ENCODE measurements at places on chromosomes 12 and 14.

- no peak for DNase-seq
Observed at GRCh38 chr12:96444399-96444798, 44.2 kb upstream of the CDK17 start.

GRCh38 chr12:107349839-107350238 is 256.5 kb upstream of the CRY1 start:
- DNase-seq = no peak

GRCh38 chr14:51488569-51489220 is 163.0 kb upstream of the FRMD6 start:
- DNase-seq = no peak

GRCh38 chr14:33835677-33836076 is 115.2 kb downstream of the EGLN3 start:
- no peak for DNase-seq

- DNase-seq = no peak
Observed at GRCh38 chr12:13817131-13817530, 164.3 kb downstream of the GRIN2B start.

GRCh38 chr12:4331221-4331620 is 10.2 kb downstream of the TIGAR start:
- DNase-seq = no peak

- no peak for DNase-seq
Observed at GRCh38 chr12:126069549-126070165, 1004.4 kb downstream of the AACS start.

- no peak for DNase-seq
Observed at GRCh38 chr12:41621291-41621690, 433.2 kb downstream of the PDZRN4 start.

DNA sequence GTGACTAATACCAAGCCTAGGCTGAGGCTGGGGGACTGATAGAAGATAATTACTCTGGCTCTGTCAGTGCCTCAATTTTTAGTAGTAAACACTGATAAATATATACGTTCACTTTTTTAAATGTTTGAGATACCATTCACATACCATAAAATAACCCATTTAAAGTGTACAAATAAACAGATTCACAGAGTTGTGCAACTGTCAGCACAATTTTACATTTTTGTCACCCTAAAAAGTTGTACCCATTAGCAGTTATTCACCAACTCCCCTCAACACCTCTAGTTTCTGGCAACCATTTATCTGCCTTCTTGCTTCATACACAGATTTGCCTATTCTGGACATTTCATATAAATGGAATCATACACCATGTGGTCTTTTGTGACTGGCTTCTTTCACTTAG is 15.1 kb downstream of the PPP1R12A start:
- DNase-seq = no peak

- DNase-seq = no peak
Observed at GRCh38 chr12:129071362-129071761, 218.1 kb downstream of the GLT1D1 start.

DNA sequence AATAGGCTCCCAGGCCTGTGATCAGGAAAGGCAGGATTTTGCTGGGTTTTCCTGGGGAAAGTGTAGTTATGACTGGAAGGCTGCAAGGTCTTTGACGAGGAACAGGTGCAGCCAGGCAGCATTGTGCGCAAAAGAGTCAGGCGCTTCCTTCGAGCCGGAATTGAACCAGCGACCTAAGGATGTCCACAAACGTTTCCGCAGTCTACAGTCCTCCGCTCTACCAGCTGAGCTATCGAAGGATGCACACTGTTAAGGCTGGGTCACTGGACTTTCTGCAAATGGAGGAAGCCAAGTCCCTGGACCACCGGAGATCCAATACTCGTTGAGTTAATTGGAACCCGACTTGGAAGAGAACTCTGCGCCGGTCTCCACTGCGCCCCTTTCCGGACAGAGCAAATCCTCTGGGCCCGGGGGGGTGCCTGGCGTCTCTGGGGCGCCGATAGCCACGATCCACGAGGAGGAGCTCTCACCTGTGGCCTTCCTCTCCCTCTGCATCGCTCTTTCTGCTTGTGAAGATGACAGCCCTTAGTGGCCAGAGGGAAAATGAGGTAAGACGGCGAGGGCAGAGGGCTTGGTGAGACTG is 18.4 kb upstream of the OR6S1 start:
- DNase-seq = no peak

DNA sequence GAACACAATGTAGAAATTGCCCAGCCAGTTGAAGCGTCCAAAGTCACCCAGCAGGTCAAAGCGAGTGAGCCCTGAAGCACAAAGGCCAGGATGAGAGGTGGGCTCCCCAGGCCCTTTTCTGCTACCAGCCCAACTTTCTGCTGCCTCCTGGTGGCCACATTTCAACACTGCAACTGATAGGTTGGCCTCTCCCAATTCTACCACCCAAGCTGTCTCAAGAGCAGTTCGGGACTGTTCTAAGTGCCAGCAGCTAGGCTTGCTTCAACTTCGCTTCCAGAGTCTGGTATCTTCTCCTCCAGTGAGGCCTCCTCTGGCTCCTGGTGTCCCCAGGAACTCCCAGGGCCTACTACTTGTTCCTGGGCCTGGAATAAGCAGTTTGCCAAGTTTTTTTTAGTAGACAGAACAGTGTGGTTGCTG is 3.4 kb upstream of the DHH start:
- DNase-seq = peak; percentile 3

GRCh38 chr12:29572938-29573337 is 75.5 kb upstream of the OVCH1 start:
- DNase-seq = no peak

DNA sequence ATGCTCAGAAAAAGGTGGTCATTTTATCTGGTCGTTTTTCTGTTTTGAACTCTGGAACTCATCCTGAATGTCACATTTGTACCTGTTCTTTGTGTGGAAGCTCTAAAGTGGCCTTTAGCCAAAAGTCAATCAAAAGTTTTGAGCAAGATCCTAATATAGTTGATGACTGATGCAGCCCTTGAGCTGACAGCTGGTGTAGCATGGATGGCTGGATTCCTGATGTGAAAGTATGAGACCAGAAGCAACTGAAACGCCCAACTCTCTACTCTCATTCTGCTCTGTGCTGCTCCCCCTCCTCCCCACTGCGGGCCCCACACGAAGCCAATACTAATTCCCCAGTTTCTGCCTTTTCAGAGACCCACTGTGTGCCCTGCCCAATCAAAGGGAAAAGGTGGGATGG is 10.3 kb upstream of the MYH7 start:
- no peak for DNase-seq

DNA sequence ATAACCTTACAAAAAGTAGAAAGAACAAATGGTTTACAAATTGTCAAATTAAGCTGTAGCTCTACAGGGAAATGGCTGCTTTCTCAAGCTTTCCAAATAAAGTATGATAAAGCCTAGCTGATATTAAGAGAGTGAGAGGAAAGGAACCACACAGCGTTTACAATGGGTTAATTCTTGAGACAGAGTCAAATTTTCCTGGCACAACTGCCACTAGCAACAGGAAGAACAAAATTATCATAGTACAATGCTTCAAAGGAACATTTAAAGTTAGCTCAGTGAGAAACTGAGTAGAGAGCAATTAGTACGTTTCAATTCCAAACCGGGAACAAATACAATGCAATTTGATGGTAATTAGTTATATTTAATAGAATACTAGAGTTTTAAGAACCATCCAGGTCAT is 116.0 kb downstream of the PPP1R12A start:
- DNase-seq = no peak

DNA sequence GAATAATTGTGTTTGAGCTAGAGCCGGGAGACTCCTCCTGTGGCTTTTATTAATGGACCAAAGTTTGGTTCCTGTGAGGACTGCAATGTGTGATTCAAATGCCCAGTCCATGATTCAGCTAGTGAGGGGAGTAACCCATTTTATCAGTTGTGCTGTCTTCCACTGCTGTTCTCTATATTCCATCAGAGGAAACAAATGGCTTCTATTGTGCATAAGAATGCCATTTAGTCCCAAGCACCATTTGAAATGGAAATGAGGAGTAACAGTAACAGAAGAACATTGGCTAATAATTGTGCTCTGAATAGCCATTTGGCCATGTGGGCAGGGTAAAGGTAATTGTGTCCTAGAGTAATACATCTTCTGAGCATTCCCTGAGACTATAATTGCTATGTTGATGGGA is 642.7 kb downstream of the DIO2 start:
- no peak for DNase-seq

- DNase-seq = no peak
Observed at GRCh38 chr14:33412450-33412849, 473.8 kb downstream of the NPAS3 start.

DNA sequence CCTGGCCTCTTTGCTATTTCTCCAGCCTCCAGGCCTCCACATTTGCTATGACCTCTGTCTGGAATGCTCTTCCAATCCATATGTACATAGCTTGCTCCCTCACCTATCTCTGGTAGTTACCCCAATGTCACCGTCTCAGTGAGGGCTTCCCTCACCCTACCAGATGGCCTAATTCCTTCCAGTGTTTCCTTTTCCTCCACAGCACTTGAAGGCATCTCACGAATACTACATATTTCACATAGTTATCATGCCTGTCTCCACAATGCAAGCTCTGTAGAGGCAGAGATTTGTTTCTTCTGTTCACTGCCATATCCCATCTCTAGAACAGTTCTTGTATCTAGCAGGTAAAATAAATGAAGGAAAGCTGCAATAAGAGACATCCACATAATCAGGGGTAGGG is 21.3 kb upstream of the HSP90B1 start:
- no peak for DNase-seq

GRCh38 chr12:1851151-1851701 is 30.9 kb downstream of the LRTM2 start:
- DNase-seq = peak; percentile 97

- no peak for DNase-seq
Observed at GRCh38 chr14:103748534-103748857, 32.9 kb downstream of the ZFYVE21 start.

- no peak for DNase-seq
Observed at GRCh38 chr14:99069946-99070345, 202.1 kb downstream of the BCL11B start.

- no peak for DNase-seq
Observed at GRCh38 chr12:83859021-83859420, 1053.6 kb downstream of the SLC6A15 start.

DNA sequence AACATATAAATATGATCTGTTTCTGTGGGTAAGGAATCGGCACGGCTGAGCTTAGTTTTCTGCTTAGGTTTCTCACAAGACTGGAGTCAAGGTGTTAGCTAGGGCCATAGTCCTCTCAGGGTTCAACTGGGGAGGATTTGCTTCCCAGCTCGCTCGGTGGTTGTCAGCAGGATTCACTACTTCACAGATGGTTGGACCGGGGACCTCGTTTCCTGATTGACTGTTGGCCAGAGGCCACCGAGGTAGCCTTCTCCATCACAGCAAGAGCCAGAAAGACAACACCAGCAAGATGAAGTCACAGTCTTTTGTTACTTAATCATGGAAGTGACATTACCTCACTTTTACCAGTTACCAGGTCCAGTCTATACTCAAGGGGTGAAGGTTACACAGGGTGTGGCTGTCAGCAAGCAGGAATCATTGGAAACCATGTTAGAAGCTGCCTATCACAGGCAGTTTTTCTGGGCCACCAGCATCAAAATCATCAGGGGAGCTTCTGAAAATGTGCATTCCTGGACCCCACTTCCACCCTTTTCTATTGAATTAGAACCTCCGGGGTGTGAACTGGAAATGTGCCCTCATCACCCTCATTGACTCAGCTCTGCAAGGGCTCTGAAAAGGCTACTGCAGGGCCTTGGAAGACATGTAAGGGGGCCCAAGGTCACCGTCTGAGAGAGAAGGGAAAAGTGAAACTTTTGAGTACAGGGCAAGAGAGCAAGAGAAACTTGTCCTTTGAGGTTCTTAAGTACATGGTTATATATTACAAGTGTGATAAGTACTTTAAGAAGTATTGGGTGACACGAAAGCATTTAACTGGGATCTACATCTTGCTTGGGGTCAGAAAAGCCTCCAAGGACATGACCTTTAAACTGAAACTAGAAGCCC is 10.9 kb downstream of the COPS7A start:
- no peak for DNase-seq

DNA sequence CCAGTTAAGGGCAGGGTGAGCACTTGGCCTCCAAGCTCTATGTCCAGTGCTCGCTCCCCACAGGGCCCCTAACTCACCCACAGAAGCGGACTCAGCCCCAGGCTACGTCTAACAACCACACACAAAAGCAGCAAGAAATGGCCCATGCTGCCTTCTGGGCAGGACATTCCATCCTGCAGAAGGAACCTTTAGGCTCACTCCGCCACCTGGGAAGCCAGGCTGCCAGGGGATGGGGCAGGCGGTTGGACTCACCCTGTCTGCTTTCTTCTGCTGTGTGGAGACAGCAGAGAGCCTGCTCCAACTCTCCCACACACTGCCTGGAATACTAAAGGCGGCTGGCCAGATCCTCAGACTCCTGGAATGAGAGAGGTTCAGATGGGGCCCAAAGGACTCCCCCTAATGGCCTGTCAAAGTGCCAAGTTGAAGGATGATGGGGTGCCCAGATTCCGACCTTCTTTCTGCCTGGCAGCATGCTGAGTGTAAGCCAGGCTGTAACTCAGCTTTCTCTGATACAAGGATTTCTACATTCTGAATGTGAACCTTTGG is 27.7 kb upstream of the BLTP3B start:
- no peak for DNase-seq

- DNase-seq = no peak
Observed at GRCh38 chr12:124484526-124484953, 82.9 kb downstream of the NCOR2 start.

GRCh38 chr14:97703006-97703760 is 906.0 kb downstream of the VRK1 start:
- DNase-seq = no peak

DNA sequence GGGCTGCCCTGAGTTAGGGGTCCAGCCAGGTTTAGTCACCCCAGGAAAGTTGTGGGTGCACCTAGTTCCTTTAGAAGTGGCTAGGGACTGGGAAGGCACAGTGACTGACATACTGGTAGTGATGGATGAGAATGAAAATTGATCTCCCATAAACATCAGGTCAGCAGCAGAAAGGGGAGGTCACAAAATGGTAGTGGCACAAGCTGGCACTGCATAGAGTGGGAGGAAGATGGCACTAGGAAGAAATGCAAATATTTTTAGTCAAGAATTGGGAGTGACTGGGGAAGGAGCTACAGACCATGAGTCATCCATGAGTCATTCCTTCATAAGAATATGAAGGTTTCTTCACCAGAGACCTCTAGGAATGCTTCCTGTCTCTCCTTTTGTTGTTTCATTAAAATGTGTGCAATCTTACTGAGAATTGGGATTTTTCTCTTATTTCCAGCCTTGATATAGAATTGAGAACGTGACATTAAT is 198.3 kb upstream of the AMIGO2 start:
- DNase-seq = no peak

DNA sequence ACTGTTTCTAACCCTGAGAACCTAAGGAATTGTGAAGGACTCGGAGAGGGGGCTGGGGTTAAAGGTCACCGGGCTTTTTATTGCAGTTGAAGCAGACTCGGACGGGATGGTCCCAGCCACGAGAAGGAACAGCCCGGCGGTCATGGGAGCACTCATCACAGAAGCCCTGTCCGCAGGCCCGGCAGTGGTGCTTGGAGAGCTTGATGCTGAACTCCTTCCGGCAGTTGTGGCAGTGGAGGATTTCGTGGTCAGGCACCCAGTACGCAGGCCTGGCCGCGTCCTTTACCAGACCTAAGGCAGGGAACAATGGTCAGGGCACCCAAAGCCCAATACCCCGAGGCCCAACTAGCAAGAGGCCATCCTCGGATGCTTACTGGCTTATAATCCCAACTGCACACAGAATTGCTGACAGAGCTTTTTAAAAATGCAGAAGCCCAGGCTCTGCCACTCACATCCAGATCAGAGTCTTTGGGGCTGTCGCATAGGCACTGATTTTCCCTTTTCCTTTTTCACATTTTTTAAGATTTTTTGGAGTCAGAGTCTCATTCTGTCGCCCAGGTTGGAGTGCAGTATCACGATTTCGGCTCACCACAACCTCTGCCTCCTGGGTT is 44.7 kb downstream of the DCAF4 start:
- DNase-seq = no peak

GRCh38 chr14:87049950-87050349 is 943.0 kb downstream of the GALC start:
- DNase-seq = peak; percentile 30

Measured in NCI-H446 treated with DMSO at 0.1 percent for 48 hours (cell line).